CD4-positive, alpha-beta T cell (primary cell): ENCODE measurements at places on chromosomes 1 and 21.

- no peak for DNase-seq
Measured at GRCh38 chr1:48190881-48191280, 31.6 kb upstream of the SLC5A9 start.

GRCh38 chr1:55617288-55617982, 402.3 kb upstream of the USP24 start:
- no peak for DNase-seq

GRCh38 chr1:182015360-182015759, 46.2 kb downstream of the ZNF648 start:
- no peak for DNase-seq

GRCh38 chr1:234639961-234640360, 30.0 kb upstream of the IRF2BP2 start:
- DNase-seq = no peak

DNA sequence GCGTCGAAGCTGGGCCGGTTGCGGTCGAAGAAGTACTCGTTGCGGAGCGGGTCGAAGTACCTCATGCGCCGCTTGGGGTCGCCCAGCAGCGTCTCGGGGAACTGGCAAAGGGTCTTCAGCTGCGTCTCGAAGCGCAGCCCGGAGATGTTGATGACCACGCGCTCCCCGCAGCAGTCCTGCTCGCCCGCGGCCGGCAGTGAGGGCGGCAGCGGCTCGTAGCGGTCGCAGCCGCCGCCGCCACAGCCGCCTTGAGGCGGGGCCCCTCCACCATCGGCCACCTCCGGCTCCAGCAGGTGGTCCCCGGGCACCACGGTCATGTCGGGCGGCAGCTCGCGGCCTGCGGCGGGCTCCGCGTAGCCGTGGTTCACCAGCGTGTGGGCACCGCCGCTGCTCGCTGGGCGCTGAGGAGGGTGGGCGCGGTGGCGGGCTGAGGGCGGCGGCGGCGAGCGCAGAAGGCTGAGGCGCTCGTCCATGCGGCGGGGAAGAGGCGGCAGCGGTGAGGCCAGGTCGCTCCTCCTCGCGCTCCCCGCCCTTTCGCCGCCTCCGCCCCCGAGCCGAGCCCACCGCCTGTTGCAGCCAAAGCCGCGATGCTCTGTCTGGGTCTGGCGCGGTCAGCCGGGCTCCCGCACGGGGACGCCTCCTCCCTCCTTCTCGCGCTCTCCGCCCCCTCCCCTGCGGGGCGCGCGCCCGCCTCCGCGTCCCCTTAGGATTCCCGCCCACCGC, at the start of gene KCNA3:
KCNA3 (minus strand) TSS at position 604 of the 723 bp plus-strand sequence; CDS start at position 473, 131 bp downstream.
- peak; percentile 54 for DNase-seq

DNA sequence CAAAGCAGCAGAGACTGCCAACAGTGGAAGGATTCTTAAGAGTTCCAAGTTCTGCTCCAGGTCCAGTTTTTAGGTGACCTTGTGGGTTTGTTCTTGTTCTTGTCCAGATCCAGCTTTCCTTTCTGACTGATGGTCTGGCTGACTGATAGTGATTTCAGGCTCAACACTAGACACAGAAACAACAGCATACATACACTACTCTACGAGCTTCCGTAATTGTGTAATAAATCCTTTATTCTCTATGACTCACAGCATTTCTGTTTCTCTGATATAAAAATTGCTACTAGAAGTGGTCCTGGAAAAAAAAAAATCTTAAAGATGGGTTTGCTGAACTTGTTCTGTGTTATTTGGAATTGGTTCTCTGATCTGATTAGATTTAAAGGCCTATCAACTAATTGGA, 62.2 kb upstream of the PTCH2 start:
- no peak for DNase-seq

DNA sequence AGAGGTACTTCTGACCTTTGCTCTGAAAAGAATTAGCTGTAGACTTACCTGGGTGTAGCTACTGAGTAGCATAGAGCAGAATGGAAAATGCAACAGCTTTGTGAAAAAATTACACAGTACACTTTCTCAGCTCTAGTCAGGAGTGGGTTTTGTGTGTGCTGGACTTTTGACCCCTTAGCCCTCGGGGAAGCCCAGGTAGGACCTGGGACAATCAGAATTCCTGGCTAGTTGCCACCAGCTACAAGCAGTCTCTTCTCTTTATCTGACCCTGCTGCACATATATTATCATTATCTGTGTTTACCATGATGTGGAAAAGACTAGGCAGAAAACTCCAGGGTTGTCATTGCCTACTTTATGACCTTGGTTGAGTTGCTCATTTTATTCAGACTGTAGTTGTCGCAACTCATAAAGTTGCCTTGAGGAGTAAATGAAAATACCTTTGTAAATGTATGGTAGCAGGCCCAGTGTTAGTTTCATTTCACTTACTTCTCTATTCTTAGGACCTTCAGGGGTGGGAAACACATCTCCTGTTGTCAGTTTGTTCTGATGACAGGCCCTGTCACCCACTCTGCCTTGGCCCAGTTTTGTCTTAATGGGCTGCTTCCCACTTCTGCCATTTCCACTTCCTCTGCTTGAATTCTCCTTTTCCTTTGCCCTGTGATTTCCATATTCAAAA, 5.4 kb downstream of the NEK7 start:
- no peak for DNase-seq

- DNase-seq = peak; percentile 29
Measured at GRCh38 chr1:39539252-39539790, 37.3 kb downstream of the PABPC4 start.

DNA sequence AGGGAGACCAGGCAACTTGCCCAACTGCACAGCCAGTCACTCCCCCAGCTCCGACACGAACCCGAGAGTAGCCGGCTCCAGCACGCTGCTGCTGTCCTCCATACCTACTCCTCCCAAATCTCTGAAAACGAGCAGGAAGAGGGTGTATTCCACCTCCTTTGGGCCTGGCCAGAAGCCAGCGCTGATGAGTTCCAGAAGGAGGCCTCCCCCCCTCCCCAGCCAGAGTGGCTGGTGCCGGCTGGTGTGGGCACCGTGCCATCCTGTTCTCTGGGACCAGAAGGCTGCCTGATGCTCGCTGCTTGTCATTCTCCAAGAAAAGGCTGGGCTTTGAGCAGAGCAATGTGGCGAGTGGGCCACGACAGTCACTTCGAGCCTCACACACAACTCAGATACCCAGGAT, 22.2 kb downstream of the KCNN3 start:
- no peak for DNase-seq

DNA sequence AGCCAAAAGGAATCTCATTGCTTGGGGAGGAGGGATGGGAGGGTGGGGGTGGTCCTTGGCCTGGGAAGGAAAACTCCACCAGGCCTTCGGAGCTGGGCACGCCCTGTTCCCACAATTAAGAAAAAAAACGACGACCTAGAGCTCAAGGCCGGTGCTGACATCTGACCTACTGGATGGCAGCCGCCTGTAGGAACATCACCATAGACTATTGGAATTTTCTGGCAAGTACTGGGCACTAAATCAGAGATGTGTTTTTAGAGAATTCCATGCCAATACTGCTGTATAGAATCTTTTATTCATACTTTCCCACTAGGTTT, 729 bp downstream of the NADK start:
- DNase-seq = no peak

GRCh38 chr21:35149698-35150097, 100.6 kb upstream of the RUNX1 start:
- DNase-seq = no peak

- DNase-seq = no peak
Measured at GRCh38 chr1:160997323-160998038, 23.5 kb downstream of the F11R start.

DNA sequence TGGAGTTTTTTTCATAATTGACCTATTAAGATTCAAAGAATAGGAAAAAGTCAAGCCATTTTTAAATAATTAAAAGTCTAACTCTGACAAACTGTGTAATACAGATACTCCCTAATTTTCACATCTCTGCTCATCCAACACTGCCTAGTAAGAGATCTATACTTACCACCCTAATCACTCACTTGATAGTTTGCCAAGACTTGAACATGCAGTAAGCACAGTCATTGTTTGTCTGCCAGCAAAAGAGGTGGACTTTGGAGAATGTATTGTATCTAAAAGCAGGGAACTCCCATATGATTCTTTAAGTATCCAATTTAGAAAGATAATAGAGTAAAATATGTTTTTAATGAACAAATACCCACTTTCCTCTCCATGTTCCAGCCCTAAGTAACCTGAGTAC, 15.5 kb downstream of the TMEM59 start:
- no peak for DNase-seq

DNA sequence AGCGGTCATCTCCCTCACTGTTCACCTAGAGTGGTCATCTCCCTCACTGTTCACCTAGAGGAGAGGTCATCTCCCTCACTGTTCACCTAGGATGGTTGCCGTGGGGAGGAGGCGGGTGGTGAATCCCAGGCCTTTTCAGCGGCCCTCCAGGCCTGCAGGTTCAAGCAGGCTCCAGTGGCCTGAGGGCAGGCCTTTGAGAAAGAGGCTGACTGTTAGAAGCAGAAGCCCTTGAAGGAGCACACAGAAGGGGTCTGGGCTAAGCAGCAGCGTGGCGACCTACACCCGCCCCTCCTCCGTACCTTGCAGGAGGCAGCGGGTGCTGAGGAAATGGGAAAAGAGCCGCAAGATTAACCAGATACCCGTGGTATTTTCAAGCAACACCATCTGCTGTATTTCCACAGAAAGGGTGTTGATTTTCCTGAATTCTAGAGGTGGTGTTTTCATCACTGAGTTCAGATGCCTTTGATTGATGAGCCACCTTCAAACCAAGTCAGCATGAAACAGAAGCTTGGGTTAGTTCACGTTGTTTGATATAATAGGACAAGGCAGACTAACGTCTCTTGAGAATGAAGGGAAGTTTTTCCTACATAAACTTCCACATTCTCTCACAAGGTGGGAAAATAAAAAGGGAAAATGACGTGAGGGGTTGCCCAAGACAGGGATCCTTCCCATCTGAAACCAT, 289.5 kb downstream of the KIF26B start:
- no peak for DNase-seq

DNA sequence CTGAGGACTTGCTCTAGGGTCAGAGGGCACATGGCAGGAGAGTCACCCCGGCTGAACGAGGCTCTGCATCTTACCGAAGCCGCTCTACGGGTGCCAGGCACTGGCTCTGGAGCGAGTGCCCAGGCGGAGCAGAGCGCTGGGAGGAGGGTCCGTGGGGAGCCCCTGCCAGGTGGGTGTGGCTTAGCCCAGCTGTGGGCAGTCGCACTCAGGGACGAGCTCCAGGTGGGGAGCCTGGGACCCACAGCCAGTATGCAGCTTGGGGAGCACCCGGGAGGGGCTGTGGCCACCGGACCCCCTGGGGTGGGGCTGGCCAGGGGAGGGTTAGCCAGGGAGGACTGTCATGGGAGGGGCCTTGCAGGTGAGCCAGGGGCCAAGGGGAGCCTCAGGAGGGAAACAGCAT, 3.8 kb downstream of the AGRN start:
- no peak for DNase-seq

DNA sequence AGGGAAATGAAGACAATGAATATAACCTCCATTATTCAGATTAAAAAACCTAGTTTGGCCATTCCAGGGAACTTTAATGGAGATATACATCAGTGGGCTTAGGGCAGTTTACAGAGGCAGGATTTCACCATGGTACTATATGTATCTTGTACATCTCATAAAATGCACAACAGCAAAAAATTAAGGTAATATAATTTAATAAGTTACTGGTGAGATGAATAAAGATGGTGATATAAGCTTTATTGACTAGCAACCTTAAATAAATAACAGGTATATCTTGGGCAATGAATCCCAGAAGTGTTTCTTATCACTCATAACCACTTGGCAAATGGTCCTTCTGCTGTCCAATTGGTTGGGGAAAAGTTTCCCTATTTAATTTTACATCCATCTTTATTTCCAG, 29.0 kb downstream of the XCL1 start:
- DNase-seq = no peak

DNA sequence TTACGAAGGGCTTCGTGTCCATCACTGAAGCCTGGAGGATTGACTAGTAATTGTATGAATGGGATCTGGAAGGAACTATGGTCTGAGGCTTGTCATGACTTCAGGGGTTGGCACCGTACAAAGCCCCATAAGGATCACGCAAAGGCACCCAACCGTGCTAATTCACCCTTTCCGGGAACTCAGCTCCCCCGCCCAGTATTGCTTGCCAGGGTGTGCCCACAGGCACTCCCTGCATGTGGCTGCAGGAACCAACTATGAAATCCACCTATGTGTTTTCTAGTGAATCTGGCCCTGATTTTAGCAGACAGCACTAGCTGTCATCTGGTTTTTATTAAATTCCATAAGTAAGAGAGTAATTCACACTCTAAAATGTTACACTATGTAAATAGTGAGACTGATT, 139.2 kb downstream of the TM2D1 start:
- DNase-seq = no peak

DNA sequence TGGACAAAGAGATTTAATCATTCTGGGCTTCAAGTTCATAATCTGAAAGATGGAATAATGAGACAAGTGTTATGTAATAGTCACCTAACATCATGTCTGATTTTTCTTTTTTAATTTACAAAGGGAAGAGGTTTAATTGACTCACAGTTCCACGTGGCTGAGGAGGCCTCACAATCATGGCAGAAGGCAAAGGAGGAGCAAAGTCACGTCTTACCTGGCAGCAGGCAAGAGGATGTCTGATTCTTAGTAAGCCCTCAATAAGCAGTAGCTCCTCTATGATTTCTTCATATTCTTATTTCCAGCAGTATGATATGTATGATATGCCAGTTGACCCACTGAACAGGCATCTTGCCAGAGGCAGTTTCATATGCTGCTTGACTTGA, 152.7 kb downstream of the S1PR1 start:
- no peak for DNase-seq

DNA sequence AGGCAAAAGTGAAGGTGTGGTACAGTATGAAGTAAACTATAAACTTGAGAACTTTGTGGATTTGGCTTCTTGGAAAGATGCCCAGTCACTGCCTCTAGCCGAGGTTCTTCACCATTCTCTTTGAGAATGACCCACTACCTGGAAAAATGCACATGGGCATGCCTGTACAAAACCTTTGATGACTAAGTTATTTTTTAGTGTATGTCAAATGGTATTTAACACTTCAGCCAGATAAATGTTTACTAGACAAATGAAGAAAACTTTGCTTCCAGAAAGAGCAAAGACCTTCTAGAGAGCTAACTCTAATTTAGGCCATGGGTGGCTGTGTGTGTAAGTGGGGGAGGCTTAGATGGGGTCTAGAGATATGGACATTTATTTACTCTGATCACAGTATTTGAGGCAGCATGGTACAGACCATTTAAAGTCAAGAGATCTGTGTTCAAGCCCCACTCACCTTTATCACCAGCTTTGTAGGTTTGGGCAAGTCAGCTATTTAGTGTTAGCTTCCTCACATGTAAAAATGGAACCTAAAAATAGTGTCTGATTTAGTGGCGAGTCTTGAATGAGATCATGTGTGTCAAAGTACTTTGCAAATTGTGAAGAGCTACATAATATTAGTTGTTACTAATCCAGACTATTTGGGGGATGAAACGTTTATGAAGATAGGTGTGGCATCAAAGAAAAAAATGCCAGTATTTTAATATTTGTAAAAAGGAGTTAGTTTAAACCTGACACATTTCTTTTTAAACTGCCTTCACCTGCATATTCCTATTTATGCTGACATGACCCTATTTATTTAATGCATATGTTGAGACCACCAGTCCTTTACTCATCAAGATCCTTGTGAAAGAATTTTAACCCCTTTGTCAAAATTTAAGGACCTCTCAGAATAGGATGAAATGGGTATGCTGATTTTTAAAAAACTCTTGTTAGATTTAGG, 20.2 kb downstream of the NFYC start:
- DNase-seq = no peak

- DNase-seq = no peak
Measured at GRCh38 chr1:30693366-30693765, 30.0 kb downstream of the MATN1 start.
